ENCODE measurements at places on chromosomes 3 and 15.

DNA sequence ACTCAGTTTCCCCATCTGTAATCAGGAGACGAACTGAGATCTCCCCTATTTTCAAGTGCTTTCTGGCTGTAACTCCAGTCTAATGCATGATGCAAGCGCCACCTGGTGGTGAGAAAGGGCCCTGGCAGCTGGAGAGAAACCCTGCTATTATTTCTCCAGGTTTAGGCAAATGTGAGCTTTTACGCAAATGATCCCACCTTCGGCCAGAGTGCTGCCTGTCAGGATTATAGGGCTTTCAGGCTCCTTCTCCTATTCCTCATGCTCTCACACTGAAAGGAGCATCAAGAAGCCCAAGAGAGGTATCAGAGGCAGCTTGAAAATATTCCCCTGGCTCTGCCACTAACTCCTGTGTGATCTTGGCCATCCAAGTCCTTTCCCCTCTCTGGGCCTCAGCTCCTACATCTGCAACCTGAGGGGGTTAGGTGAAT lies 93.9 kb upstream of the RASGRF1 start:
- peak; percentile 47 for DNase-seq

DNA sequence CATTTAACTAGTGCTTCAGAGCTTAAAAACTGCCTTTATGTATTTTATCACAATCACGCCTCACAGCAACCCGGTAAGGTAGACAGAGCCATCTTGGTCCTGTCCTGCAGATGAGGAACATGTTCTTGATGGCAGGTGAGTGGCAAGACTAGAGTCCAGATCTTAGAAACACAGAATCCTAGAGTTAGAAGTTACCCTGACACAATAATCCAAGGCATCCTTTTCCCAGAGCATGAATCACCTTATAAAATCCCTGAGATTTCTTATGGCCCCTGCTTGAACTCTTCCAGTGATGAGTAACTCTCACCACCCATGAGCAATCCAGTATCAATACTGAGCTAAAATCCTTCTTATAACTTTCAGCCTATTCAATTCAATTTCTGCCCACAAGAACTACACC lies 16.9 kb downstream of the POPDC2 start:
- no peak for DNase-seq

DNA sequence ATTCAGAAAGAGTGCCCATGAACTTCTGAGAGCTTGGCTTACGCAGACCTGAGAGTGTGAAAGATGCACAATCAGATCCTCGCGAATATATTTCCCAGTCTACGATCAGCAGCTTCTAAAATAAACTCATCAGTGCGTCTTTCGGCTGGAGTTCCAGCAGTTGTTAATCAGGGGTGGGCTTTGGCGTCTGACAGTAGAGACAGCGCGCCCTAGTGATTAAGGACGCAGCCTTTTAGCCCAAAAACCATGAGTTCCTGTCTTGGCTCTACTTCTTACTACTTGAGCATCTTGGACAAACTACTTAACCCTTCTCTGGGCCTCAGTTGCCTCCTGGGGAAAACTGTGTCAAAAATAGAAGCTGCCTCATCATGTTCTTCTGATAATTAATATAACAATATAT lies 15.8 kb upstream of the ARRDC4 start:
- no peak for DNase-seq

DNA sequence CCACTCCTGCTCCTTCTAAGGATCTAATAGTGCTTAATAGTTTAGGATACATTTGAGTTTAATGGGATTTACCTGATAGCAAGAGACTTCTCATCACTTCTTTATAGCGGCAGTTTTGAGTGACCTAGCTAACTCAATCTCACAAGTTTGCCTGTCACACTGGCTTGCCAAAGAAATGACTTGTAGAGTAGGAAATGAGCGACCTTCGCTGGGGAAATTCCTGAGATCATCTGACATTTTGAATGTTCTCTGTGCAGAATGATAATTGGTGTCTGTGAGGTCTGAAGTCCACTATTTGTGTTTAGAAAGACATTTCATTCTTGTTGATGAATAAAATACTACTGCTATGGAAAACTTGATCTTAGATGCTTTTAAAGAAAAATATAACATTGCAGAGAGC lies 30.3 kb downstream of the SUCLG2 start:
- no peak for DNase-seq

- DNase-seq, result no peak
Observed at GRCh38 chr3:22729212-22729611, 473.9 kb upstream of the UBE2E2 start.

DNA sequence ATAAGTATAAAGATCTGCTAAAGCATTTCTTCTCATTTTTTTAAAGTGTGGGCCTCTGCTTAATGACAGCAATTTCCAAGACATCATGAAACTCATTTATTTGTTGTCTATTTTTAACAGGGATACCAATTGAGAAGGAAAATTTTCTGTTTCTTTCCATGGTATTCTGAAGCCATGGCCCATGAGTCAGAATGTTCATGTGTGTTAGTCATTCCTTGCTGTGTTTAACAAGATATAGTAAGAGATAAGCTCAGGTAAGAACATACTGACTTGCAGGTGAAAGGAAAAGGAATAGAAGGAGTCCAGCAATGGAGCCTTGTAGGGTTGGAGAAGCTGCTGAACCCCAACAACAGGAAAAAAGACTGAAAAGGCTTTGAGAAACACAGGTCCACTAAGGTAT lies 17.0 kb upstream of the ARID3B start:
- no peak for DNase-seq

- DNase-seq, result no peak
Observed at GRCh38 chr3:140360332-140360731, 317.5 kb upstream of the TRIM42 start.

All from NCI-H1092 treated with DMSO at 0.1 percent for 48 hours (cell line).